ENCODE measurements at places on chromosomes 7 and 10.

- no peak for DNase-seq
Measured at GRCh38 chr10:8726779-8727084, 672.2 kb downstream of the GATA3 start.

DNA sequence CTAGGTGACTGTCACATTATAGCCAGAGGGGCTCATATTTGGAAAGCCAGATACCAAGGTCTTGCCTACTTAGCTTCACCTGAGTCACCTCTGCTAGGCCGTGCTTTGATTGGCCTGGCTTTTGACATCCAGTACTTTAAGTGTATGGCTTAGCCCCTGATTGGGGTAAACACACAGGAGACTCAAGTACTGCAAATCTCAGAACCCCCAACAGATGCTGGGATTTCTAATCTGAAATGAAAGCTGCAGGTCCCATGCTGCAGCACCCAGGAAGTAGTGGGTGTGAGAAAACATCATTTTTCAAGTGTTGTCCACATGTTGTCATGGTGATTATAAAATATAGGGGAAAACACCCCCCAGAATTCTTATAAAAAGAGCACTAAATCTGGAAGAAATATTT, 76.2 kb downstream of the WIPF3 start:
- DNase-seq = no peak

DNA sequence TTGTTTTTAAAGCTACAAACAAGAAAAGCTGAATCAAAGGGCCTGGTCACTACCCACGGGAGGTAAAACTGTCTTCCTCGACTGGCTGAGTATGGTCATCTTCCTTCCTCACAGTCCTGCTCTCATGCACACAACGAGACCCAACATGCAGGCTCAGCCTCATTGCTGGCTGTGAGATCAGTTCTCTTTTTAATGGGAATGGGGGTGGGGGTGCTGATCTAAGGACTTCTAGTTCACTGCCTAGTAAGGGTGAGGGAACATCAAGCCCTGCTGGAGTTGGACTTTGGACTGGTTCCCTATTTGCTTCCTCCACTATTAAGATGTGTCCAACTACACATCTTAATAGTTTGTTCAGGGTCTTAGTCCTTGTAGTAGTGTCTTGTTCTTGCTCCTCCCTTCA, 48.2 kb downstream of the ABCB4 start:
- DNase-seq = no peak

DNA sequence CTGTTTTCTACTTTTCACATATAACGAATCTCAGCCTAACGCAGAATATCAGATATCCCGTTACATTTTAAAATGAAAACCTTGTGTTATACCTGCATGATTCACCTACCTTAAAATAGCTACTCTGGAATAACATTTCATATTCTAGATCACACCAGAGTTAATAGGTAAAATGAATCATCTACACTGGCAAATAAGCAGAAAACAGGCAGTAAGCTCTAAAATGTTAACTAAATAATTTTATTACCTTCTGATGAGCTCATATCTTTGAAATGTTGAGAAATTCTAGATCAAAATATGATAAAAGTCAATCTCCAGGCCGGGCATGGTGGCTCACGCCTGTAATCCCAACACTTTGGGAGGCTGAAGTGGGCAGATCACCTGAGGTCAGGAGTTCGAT, 71.3 kb downstream of the CPEB3 start:
- DNase-seq = no peak

DNA sequence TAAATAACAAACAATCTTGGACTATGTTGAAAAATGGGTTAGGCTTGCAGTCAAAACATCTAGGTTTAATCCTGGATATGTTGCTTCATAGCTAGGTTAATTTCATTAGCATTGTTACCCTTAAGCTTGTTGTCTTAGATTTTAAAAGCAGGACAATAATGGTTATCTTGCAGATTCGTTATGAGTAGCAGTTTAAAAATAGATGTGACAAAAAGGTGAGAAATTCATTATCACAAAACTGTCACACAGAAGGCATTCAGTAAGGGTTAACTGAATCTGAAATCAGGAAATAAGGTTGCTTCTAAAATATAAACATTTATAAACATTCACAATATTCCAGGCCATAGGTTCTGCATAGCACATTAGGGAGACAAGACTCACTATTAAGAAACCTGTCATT, 429.2 kb upstream of the ETV1 start:
- DNase-seq = no peak

DNA sequence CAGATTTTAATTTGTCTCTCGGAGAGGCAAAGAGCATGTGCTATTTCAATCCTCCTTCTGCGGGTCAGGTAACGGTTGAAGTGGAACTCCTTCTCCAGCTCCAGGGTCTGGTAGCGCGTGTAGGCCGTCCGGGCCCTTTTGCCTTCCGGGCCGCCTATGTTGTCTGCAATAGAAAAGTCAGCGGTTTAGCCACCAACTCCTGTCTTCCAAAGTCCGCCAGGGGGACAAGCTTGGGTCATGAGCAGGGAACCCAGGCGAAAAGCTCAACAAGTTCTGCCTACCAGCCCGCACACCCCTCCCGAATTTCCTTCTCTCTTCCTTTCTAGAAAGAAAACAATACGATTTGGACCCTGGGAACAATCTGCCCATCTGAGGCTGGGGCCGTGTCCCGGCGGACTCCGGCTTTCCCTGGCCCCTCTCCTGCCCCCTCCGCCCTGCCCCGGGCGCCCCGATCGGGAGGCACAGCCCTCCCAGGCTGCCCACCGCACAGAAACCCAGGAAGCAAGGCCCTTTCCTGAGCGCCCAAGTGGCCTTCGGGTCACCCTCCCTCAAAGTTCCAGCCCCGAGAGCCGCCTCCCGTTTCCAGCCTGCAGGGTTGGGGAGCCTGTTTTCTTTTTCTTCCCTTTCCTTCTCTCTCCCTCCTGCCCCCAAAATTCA, 1.4 kb downstream of the HOXA5 start:
- no peak for DNase-seq

GRCh38 chr10:73576178-73576889, 14.8 kb downstream of the USP54 start:
- DNase-seq = peak; percentile 72

DNA sequence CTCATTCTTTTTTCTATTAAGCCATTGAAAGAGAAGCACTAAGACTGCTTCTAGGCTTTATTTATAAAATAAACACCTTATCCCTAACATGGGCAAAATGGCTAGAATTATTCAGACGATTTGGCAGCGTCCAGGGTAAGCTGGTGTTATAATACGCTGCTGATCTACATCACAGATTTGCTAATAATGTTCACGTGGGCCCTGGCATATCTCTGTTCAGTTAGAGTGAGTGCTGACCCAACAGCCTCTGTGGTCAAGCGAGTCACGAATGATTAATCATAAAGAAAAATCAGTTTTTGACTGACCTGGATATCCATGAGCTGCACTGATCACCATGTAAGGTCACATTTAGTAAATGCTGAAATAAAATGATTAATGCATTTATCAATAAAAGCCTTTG, 28.4 kb upstream of the CBLL1 start:
- DNase-seq = peak; percentile 22

- no peak for DNase-seq
Measured at GRCh38 chr10:30979956-30980355, 51.7 kb downstream of the ZNF438 start.

- no peak for DNase-seq
Measured at GRCh38 chr10:132878091-132878729, 64.2 kb downstream of the CFAP46 start.

DNA sequence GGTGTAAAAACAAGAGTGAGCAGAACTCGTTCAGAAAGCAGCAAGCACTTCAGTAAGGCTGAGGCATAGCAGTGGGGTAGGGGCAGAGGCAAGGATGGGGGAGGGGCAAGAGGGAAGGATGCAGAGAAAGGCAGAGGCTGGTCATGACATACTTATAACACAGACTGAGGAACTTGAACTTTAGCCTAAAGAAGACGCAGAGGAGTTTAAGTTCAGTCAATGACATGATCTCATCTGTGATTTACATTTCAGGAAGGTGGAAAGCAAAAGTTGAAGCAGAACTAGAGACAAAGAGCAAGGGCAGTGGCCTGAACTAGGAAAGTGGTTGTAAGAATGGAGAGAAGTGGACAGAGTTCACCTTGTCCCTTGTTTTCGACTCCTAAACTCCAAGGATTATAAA, 15.8 kb downstream of the MACC1 start:
- DNase-seq = no peak

DNA sequence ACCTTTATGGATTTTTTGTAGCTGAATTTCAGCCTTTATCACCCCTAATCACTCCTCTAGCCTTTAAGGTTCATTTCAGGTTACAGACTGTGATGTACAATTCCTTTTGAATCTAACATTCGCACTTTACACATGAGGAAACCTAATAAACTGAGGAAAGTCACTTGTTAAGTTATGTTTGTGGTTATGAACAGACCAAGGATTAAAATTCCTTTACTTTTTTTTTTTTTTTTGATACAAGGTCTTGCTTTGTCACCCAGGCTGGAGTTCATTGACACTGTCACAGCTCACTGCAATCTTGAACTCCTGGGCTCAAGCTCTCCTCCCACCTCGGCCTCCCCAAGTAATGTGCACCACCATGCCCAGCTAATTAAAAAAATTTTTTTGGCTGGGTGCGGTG, 3.6 kb downstream of the MCU start:
- no peak for DNase-seq

DNA sequence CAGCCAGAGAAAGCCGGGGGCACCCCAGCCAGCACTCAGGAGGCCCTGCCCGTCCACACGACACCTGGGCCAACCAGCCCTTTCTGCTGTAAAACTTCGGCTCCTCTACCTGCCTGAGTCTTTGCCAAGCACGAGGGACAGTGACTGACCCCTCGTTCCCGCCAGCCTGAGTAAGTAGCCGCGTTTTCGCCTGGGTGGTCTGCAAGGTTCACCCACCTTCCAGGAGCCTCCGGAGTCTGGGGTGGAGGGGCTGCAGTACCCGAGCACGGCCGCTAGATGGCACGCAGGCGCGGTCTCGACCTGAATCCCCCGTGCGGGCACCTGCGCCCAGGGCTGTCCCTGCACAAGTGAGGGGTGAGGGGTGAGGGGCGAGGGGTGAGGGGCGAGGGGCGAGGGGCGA, 192.7 kb downstream of the PTPRN2 start:
- DNase-seq = no peak

GRCh38 chr7:118289476-118289875, 65.0 kb downstream of the ANKRD7 start:
- DNase-seq = no peak

GRCh38 chr7:90843472-90843871, 247.4 kb downstream of the CDK14 start:
- no peak for DNase-seq

- no peak for DNase-seq
Measured at GRCh38 chr10:91528080-91528479, 104.8 kb downstream of the PPP1R3C start.

DNA sequence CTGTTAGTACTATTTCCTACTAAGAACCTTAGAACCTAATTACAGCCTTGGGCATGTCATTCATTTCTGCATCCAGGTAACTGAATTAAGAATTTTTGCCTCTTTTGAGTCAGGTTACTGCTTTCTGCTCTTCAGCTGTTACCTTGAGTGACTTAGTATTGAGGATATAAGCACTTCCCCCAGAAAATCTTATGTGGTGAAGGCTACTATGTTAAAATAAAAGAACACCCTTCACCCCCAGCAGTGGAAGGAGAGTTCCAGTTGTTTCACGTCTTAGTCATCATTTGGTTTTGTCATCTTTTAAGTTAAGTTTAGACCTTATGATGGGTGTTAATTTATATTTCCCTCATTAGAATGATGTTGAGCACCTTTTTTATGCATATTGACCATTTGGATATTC, 82.8 kb downstream of the GLCCI1 start:
- no peak for DNase-seq

DNA sequence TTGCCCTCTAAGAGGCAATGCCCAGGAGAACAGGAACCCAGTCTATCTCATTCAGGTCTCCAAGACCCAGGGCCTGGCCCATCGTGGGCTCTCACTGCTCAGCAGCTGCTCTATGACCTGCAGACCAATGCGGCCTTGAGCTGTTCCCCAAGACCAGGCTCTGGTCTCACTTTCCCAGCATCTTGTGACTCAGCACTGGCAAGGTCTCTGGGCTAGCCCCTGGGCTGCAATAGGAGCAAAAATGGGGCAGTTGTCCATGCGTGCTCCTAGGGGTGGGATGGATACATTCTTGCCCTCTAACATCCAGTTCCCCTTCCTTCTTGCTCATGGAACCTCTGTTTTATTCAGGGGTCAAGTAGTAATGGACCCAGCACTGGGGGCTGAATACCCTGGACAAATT, 13.5 kb downstream of the GCK start:
- DNase-seq = no peak

DNA sequence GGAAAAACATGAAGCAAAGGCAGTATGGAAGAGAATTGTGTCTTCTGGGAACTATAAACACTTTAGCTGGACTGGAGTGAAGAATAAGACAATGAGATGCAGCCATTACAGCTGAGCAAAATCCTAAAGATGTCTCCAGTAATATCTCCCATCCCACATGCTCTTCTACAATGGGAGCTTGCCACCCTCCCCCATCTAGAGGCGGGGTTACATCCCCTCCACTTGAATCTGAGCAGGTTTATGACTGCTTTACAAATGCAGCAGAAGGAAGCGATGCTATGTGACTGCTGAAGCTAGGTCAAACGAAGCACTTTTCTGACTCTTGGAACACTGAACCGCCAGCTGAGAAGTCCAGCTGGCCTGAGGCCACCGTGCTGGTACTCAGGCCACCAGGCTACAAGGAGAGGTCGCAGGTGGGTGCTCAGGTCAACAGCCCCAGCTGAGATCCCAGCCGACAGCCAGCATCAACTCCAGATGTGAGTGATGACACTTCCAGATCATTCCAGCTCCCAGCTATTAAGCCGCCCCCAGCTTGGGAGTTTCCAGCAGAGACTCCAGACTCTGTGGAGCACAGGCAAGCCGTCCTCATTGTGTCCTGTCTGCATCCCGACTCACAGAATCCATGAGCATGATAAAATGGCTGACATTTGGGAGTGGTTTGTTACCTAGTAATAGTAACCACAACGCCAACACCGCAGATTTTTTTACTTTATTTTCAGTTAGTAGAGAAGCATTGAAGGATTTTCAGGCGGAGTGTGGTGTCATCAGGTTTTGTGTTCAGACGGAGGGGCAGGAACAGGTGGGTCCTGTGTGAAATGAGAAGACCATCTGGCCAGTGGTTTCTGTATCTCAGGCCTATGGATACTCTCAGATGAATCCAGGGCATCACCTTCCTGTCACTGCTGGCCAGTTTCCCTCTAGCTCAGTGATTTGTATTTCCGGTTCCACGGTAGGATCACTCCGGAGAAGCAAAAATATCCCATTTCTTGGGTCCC, 89.3 kb downstream of the NPY start:
- no peak for DNase-seq

DNA sequence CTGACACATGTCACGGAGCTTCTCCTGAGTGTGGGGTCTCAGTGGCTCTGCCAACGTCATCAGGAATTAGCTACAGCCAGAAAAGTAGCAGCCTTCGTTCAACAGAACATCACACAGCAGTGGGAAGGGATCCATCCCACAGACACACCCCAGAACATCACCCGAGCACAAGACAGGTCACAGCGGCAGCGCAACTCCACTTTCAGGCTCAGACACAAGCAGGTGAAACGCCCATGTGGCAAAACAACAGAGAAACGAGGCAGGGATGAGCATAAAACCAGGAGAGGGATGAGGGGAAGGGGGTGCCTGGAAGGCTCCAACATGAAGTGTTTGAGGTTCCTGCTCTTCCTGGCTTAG, 44.8 kb downstream of the CAMK2B start:
- no peak for DNase-seq
